ENCODE measurements at places on chromosomes 6 and 20.

- no peak for DNase-seq
Observed at GRCh38 chr6:1778686-1779235, 169.0 kb downstream of the FOXC1 start.

GRCh38 chr20:58609026-58609425 is 42.1 kb upstream of the STX16 start:
- no peak for DNase-seq

GRCh38 chr6:21273451-21273850 is 320.1 kb upstream of the SOX4 start:
- DNase-seq, result no peak

- DNase-seq, result no peak
Observed at GRCh38 chr6:116105247-116105646, 4.6 kb downstream of the NT5DC1 start.

DNA sequence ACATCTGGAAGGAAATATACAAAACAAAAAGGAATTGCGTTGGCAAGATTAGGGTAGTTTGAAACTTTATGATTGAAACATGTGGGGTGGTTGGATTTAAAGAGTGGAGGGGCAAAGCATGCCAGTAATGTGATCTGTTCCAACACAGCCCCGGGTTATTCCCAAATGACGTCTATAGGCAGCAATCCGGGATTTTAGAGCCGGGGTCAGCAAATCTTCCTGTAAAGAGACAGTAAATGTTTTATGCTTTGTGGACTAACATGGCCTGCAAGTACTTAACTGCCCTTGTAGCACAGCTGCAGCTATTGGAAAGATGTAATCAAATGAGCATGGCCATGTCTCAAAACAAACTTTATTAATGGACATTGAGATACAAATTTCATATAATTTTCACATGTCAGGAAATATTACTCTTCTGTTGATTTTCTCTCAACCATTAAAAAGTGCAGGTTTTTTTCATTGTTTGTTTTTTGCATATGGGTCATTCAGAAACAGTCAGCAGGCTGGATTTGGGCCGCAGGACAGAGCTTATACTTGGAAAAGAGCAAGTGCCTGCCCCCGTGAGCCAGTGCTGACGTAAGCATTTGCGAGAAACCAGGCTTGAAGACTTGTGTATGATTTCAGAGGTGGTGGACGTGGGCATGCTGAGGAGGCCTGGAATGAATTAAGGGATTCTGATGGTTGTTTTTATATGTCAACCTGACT is 136.5 kb downstream of the DOK5 start:
- DNase-seq, result no peak

GRCh38 chr6:148251891-148252290 is 90.7 kb upstream of the SASH1 start:
- DNase-seq, result no peak

DNA sequence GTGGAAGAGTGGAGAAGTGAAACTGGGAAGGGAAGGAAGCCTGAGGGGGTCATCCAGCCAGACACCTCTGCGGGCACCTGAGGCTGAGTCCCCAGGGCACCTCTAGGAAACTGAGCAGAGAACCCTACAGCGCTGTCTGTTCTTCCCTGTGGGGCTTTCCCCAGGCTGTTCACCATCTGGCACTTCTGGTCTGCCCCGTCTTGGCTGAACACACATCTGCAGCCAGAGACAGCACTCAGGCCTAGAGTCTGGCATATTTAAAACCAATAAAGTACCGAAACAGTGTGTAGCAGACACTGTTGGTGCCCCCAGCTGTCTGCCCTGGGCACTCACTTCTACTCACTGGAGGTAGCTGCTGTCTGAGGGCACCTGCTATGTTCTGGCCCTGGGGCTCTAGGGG is 9.4 kb upstream of the ARFGEF2 start:
- DNase-seq, result no peak

DNA sequence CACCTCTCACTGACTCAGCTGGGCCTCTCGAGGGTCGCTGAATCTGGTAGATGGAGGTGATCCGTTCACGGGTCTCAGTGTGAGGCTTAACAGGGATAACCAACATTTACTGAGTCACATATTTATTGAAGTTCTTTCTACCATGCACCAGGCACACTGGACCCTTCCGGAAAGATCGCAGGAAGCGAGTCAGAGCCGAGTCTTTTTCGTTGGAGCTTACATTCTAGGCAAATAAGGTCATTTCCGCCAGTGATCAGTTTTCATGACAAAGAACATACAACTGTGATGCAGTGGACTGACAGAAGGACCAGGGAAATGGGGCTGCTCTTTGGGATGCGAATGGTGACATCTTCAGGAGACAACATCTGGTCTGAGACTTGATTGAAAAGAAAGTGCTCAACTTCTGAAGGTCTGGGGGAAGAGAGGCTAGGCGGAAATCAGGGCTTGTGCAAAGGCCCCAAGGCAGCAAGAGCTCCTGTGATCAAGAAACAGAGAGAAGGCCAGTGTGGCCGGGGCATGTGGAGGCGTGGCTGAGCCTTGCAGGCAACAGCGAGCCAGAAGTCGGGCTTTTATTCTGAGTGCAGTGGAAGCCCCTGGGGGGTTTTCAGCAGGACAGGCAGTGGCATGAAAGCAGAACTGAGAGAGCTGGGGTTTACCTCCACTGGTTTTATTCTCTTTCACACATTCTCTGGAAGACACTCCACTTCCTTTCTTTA is 56.7 kb downstream of the APCDD1L start:
- no peak for DNase-seq

GRCh38 chr20:37544386-37544785 is 16.7 kb upstream of the BLCAP start:
- DNase-seq, result no peak

DNA sequence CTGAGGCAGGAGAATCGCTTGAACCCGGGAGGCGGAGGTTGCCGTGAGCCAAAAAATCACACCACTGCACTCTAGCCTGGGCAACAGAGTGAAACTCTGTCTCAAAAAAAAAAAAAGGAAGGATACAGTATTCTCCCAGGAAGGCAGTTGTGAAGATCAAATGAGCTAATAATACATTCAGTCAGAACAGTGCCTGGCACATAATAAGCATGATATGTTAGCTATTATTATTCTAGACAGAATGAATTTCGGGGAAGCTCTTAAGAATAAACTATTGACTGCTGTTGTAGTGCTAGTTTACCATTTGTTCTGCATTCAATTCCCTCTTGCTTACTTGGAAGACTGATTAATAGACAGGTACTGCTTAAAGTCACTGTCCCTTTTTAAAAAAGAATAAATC is 40.6 kb downstream of the NDUFAF5 start:
- DNase-seq, result no peak

DNA sequence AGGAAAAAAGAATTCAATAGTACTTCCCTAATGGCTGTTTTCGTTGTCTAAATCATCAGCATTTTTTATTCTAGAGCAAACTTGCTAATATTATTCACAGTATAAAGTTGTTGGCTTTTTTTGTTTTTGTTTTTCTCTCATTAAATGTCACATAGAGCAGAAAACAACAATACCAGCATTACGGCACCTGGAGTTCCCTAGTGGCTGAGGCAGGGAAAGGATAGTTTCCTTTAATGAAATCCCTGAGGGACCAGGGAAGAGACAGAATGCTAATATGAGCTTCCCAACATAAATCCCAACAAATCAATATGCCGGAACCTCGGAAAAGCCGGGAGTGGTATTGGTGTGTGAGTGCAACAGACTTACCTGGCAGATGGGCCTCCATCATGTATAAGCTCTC is 235.2 kb upstream of the ASCC3 start:
- DNase-seq, result no peak

DNA sequence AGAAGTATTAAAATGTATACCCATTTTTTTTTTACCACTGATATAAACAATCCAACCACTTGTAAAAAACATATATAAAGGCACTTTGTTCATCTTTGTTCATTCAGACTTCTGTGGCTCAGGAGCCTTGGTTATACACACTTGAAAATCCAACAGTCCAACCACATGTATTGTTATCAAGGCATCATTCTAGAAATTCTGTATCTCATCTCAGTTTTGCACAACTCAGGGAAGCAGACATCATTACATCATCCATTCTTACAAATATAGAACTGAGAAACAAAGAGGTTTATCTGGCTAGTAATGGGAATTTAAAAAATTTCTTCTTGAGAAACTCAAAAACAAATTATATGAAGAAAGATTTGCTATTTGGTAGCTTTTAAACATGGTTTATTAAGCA is 88.1 kb downstream of the HMGCLL1 start:
- no peak for DNase-seq

- DNase-seq, result no peak
Observed at GRCh38 chr6:44674226-44675155, 287.0 kb downstream of the CDC5L start.

GRCh38 chr20:47362361-47363219 is 6.1 kb upstream of the ZMYND8 start:
- peak; percentile 17 for DNase-seq

- no peak for DNase-seq
Observed at GRCh38 chr6:31321820-31322219, 35.2 kb downstream of the HLA-B start.

DNA sequence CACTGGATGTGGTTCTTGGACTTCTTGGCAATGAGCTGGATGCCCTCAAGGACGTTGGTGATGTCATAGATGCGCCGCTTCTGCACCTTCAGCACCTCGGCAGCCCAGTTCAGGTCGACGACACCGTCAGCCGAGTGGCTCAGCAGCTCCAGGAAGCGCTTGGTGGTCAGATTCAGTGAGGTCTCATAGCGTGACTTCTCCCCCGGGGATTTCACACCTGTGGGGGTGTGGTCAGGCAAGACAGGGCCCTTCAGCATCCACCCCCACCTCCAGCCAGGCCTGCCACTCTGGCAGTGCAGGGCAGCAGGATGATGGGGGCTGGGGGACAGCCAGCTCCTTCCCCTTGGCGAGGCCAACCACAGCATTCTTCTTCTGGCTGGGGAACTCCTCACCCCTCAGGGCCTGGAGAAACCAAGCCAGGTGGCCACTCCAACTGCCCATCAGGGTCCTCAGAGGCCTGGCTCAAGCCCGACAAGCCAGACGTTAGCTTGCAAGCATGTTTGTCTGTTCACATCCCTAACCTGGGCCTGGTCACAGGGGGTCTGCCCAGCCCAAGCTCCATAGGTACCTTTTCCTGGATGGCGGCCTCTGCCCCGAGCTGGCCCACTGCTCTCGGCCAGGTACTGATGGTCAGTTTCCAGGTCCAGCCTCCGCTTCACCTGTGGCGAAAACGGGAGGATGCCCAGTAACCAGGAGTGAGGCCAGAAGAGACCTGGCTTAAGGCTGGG is 5.7 kb upstream of the NECAB3 start:
- DNase-seq, result no peak

- DNase-seq, result no peak
Observed at GRCh38 chr6:160106701-160107100, 14.9 kb upstream of the SLC22A1 start.

- no peak for DNase-seq
Observed at GRCh38 chr6:109722011-109722410, 30.9 kb downstream of the FIG4 start.

- peak; percentile 34 for DNase-seq
Observed at GRCh38 chr6:90083891-90084290, 189.6 kb downstream of the GJA10 start.

- peak; percentile 81 for DNase-seq
Observed at GRCh38 chr20:23643659-23644058, 5.9 kb upstream of the CST3 start.

DNA sequence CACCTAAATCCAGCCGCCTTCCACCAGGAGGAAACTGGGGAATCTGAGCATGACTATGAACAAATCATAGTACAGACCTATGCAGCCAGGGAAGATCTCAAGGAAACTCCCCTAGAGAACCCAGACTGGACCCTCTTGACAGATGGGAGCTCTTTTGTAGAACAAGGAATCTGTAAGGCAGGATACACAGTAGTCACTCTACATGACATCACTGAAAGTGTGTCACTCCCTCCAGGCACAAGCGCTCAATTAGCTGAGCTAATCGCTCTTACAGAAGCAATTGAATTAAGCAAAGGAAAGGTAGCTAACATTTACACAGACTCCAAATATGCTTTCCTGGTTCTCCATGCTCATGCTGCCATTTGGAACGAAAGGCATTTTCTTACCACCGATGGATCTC is 36.8 kb downstream of the PLN start:
- no peak for DNase-seq

DNA sequence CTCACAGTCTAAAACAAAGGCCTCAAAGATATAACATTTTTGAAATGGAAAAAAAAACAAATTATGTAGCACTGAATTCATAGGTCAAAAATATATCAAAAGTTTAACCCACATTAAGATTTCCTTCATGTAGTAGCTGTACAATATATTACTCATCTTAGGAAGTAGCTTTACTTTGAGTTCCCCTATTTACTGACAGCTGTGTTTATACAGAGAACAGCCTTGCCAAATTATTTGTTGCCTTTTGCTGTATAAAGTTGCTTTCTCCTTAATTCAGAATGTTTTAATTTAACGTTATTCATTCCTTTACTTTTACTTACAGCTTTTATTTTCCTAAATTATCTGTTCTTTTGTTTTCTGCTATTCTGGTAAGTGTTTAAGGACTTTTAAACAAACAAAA is 181.0 kb downstream of the COL12A1 start:
- no peak for DNase-seq

GRCh38 chr20:32963176-32963575 is 41.1 kb downstream of the SUN5 start:
- DNase-seq, result no peak

- DNase-seq, result no peak
Observed at GRCh38 chr6:149373511-149373910, 26.6 kb upstream of the SUMO4 start.

- DNase-seq, result no peak
Observed at GRCh38 chr20:62979876-62980373, 26.8 kb downstream of the BHLHE23 start.

All from Kasumi-1 (cell line).